Keratinocyte (primary cell): ENCODE measurements at places on chromosomes 16 and 17.

- H3K36me3 ChIP-seq = peaks cover 43% of the 10 kb centered on the region
- H3K4me1 ChIP-seq = peaks cover 20% of the 10 kb centered on the region
- no peaks in the 10 kb centered on the region for H3K27me3 ChIP-seq
- no peak for DNase-seq
- H3K27ac ChIP-seq = peak overlapping the region; percentile 86
Measured at GRCh38 chr17:2335726-2336214, 487 bp downstream of the TSR1 start.

- H3K4me3 ChIP-seq = peak overlapping the region; percentile 60
- H3K4me1 ChIP-seq = peaks cover 19% of the 10 kb centered on the region
- H3K36me3 ChIP-seq = peaks cover 2% of the 10 kb centered on the region
- peak overlapping the region; percentile 14 for H3K27ac ChIP-seq
- no peak for DNase-seq
Measured at GRCh38 chr16:88453611-88454522, 787 bp downstream of the ZFPM1 start.

DNA sequence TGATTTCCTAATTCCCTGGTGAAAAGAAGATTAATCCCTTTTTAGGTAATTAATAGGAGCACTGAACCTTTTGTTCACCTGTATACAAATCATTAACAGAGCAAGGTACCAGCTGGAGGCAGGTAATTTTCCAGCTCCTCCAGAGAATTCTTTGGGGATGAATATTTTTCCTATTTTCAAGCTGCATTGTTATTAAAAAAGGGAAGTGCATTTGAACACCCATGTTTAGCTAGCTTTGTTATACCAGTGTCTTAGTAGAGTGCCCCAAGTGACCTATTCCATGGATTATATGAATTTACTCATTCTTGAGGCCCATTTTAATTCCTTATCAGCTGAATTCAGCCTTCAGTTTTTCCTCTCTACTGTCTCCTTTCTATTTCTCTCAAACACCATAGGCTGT, 73.2 kb upstream of the GOT2 start:
- no peak overlapping the region for H3K4me3 ChIP-seq
- peaks cover 8% of the 10 kb centered on the region for H3K4me1 ChIP-seq
- H3K27me3 ChIP-seq = no peaks in the 10 kb centered on the region
- H3K36me3 ChIP-seq = no peaks in the 10 kb centered on the region
- H3K27ac ChIP-seq = no peak overlapping the region

- no peak overlapping the region for H3K4me3 ChIP-seq
- no peaks in the 10 kb centered on the region for H3K36me3 ChIP-seq
- no peaks in the 10 kb centered on the region for H3K27me3 ChIP-seq
- no peak overlapping the region for H3K27ac ChIP-seq
- no peaks in the 10 kb centered on the region for H3K4me1 ChIP-seq
Measured at GRCh38 chr17:65936013-65936412, 255.9 kb downstream of the CEP112 start.

- no peak for DNase-seq
- no peaks in the 10 kb centered on the region for H3K27me3 ChIP-seq
Measured at GRCh38 chr17:14092808-14093207, 23.5 kb downstream of the COX10 start.

DNA sequence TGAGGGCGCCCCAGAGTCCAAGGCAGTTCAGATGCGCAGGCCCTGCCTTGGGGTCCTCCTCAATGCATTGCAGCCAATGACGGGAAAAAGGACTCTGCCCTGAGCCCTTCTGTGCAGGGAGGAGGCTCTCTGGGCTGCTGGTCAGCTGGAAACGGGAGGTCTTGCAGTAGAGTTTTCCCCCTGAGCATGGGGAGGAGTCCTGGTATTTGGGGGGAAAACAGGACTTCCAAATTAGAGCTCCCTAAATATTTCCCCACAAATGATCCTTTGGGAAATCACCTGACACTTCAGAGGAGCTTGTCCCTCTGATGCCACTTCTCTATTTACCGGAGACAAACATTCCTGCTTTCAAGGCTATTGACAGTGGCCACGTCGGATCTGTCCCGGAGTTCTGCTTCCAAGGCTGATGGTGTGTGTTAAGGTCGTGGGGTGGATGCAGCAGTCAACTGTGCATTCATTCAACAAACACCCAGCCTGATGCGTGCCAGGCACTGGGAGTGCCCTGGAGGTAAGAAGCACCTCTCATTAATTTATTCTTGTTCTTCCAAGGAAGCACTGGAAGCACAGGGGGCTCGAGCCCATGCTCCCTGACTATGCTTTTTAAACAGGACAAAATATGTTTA, 73.0 kb upstream of the DNAH17 start:
- no peaks in the 10 kb centered on the region for H3K4me1 ChIP-seq
- H3K36me3 ChIP-seq = no peaks in the 10 kb centered on the region
- no peak overlapping the region for H3K4me3 ChIP-seq

GRCh38 chr17:3802461-3803307, 1.7 kb upstream of the ITGAE start:
- no peak for DNase-seq
- peaks cover 10% of the 10 kb centered on the region for H3K36me3 ChIP-seq
- H3K27ac ChIP-seq = no peak overlapping the region
- peaks cover 11% of the 10 kb centered on the region for H3K4me1 ChIP-seq

GRCh38 chr17:29710520-29710884, 87.8 kb upstream of the CORO6 start:
- peak overlapping the region; percentile 48 for H3K27ac ChIP-seq
- H3K27me3 ChIP-seq = no peaks in the 10 kb centered on the region
- H3K36me3 ChIP-seq = no peaks in the 10 kb centered on the region
- DNase-seq = no peak

- H3K4me3 ChIP-seq = peak overlapping the region; percentile 84
- DNase-seq = no peak
- H3K27me3 ChIP-seq = no peaks in the 10 kb centered on the region
Measured at GRCh38 chr16:88661468-88661867, 1.4 kb downstream of the MVD start.

GRCh38 chr17:61338000-61338798, 61.4 kb upstream of the TBX2 start:
- no peaks in the 10 kb centered on the region for H3K4me1 ChIP-seq
- no peaks in the 10 kb centered on the region for H3K27me3 ChIP-seq
- no peak overlapping the region for H3K4me3 ChIP-seq
- DNase-seq = no peak
- no peak overlapping the region for H3K27ac ChIP-seq
- H3K36me3 ChIP-seq = no peaks in the 10 kb centered on the region

DNA sequence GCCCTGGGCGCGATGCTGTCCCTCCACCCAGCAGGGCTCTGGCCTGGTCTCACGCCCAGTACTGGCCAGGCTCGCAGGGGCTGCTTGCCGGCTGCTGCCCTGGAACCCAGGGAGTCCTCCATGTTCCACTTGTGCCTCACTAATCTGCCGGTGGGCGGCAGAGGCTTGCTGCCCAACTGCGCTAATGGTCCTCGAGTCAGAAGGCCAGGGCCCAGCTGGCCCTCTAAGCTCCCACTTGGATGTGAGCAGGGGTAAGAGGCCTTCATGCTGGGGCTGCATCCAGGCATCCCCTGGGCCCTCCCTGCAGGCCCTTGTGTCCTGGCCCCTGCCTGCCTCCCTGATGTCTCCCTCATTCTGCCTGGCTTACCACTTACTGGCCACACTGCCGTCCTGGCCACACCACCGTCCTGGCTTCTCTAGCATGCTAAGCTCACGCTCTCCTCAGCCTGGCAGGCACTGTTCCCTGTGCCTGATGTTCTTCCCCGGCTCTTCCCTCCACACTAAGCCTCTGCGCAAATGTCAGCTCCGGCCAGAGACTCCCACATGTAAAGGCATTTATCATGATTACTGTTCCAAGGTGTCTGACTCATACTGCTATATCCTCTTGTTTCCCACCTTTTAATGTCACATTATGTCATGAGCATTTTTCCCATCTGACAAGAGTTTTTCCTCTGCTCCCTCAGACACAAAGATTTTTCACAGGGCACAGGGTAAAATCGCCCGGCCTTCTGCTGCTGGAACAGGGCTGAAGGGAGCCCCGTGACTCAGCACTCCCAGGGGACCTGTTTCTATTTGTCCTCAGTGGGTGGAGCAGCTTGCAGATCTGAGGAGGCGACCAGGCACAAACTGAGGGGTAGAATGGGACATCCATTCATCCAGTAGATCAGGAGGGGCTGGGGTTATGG, 15.9 kb downstream of the B9D1 start:
- no peak overlapping the region for H3K27ac ChIP-seq
- no peaks in the 10 kb centered on the region for H3K27me3 ChIP-seq
- no peak for DNase-seq
- no peaks in the 10 kb centered on the region for H3K36me3 ChIP-seq

DNA sequence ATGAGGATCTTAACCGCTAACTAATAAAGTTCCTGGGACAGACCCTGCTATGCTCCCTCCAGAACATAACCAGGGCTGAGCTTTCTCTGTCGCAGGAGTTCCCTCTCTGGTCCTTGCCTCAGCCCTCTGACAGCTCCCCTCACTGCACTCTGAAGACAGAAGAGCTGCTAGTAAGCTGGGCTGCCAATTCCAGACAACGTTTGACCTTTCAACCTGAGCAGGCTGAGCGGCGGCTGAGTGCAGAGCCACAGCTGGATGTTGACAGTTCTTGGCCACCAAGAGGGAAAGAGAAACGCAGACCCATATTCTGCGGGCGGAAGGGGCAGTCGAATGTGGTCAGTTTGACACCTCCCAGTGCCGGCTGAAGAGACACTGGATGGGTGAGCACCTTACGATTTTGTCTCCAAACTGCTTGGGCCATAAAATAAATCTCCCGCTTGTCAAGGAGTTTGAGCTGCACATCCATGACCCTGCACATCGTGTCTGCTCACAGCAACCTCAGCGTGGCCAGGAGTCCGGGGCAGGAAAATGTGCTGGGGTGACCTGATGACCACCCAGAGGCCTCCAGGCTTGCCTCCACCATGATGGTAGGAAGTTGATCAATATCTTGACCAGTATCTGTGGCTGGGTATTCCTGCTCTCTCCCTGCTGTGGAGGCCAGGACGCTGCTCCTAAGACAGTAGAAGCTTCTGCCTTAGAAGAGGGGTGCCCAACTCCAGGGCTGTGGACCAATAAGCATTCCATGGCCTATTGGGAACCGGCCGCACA, 209.2 kb downstream of the PARN start:
- H3K27me3 ChIP-seq = no peaks in the 10 kb centered on the region
- peaks cover 11% of the 10 kb centered on the region for H3K4me1 ChIP-seq
- peaks cover 3% of the 10 kb centered on the region for H3K36me3 ChIP-seq
- no peak overlapping the region for H3K4me3 ChIP-seq
- no peak overlapping the region for H3K27ac ChIP-seq

DNA sequence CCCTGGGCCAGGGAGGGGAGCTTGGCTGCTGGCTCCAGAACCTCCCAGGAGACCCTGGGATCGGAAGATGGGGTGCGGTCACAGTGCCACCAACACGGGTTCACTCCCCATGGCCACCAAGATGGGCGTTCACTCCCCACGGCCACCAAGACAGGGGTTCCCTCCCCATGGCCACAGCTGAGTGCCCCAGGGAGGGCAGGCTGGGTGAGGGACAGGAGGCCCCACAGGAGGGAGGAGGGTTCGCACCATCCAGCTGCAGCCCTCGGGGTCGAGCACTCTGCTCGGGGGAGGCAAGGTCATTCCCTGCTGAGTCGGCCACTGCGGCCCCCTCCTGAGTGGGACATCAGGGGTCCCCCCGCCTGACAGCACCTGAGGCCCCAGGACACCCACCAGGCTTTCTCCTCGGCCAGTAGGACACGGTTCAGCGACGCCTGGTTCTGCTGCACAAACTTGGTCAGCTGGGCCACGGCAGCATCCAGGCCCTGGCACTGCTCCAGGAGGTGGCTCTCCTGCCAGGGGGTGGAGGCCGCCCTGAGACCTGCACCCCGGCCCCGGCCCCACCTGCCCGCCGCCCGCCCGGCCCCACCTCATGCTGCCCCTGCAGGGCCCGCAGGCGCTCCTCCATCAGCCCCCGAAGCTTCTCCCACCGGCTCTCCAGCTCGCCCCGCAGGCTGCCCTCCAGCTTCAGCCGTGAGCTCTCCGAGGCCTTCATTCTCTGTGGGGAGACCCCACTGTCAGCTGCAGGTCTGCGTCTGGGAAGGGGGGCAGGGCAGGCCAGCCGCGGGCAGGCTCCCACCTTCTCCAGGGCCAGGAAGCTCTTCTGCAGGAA, 5.9 kb downstream of the CCDC154 start:
- H3K4me1 ChIP-seq = no peaks in the 10 kb centered on the region
- H3K4me3 ChIP-seq = no peak overlapping the region
- no peak overlapping the region for H3K27ac ChIP-seq
- DNase-seq = no peak
- no peaks in the 10 kb centered on the region for H3K27me3 ChIP-seq

- no peak overlapping the region for H3K4me3 ChIP-seq
- peaks cover 18% of the 10 kb centered on the region for H3K4me1 ChIP-seq
- DNase-seq = no peak
- H3K27ac ChIP-seq = peak overlapping the region; percentile 81
- H3K36me3 ChIP-seq = no peaks in the 10 kb centered on the region
- no peaks in the 10 kb centered on the region for H3K27me3 ChIP-seq
Measured at GRCh38 chr16:51409001-51409675, 258.1 kb upstream of the SALL1 start.

DNA sequence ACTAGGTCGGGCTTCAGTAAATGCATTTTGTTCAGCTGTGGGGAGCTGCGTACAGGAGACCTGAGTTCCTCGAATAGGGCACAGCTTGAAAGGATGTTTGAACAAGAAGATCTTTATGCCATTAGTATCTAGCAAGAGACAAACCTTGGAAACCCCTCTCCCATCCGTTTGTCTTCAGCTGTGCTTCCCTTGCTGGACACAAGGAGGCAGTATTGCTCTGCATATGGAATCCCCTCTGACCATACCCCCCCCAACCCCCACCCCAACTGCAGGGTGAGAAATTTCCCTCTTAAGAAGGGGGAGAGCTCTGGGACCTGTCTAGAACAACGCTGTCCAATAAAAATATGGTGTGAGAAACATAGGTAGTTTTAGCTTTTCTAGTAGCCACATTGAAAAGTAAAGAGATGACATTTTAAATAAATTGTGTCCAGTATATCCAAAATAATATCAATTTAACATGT, 1.6 kb downstream of the MRM1 start:
- peaks cover 16% of the 10 kb centered on the region for H3K4me1 ChIP-seq
- peaks cover 2% of the 10 kb centered on the region for H3K36me3 ChIP-seq
- H3K4me3 ChIP-seq = peak overlapping the region; percentile 56
- DNase-seq = no peak
- H3K27ac ChIP-seq = peak overlapping the region; percentile 67

GRCh38 chr16:15765880-15766279, 90.9 kb downstream of the MYH11 start:
- DNase-seq = no peak
- H3K4me1 ChIP-seq = no peaks in the 10 kb centered on the region
- H3K27ac ChIP-seq = no peak overlapping the region
- no peak overlapping the region for H3K4me3 ChIP-seq
- no peaks in the 10 kb centered on the region for H3K36me3 ChIP-seq

GRCh38 chr17:65670667-65671371, 109.4 kb upstream of the AXIN2 start:
- H3K27ac ChIP-seq = no peak overlapping the region
- no peak for DNase-seq

- no peak overlapping the region for H3K27ac ChIP-seq
- H3K4me1 ChIP-seq = peaks cover 7% of the 10 kb centered on the region
- no peaks in the 10 kb centered on the region for H3K27me3 ChIP-seq
- DNase-seq = no peak
Measured at GRCh38 chr17:79966681-79967080, 69.0 kb downstream of the TBC1D16 start.

GRCh38 chr16:23092801-23093117, 56.5 kb downstream of the USP31 start:
- no peak overlapping the region for H3K27ac ChIP-seq
- no peaks in the 10 kb centered on the region for H3K4me1 ChIP-seq
- no peak overlapping the region for H3K4me3 ChIP-seq
- no peak for DNase-seq
